ENCODE measurements at places on chromosomes 16 and 17.

DNA sequence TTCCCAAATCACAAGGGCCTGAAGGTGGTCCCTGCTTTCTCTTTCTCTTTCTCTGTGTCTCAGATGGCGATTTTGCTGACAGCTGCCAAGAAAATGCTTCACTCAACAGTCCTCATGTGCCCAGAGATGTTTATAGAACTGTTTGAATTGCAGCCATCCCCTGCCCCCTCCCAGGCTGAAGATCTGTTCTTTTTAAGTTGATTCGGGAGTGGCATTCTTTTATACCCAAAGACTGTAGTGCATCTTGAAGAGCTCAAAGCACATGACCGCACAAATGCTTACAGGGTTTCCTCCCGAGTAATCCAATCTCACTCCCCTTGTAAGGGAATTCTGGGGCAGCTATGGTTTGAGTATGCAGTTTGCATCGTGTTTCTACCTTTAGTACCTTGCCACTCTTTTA is 75.7 kb downstream of the SEC14L1 start:
- no peak for DNase-seq

DNA sequence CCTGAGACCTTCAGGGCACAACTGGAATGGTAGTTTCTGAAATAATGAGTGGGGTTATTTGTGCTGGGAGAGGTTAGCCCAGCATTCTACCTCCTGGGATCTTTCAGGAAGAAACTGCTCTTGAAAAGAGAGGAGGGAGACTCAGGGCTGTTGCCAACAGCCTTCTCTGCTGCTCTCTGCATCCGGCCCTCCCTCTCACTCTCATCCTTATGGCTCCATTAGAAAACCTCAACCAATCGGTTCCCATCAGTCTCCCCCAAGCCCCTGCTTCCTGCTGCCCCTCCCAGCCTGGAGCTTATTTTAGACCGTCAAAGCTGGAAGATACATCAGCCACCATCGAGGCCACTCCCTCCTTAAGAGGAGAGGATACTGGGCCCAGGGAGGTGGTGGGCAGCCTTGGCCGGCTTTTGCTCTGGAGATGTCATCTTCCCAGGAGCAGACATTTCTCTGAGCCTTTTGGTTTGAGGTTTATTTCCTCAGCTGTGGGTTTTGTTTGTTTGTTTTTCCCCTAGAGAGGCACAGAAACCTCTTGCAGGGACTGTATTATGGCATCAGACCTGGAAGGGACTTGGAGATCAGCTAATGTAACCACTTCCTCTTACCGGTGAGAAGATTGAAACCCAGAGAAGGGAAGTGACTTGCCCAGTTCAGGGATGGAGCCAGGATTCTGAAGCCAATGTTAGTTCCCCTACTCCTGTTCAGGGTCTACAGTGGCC is 2.7 kb downstream of the MPRIP start:
- DNase-seq, result peak; percentile 72

GRCh38 chr17:37610971-37611370 is 1.8 kb upstream of the SYNRG start:
- no peak for DNase-seq

DNA sequence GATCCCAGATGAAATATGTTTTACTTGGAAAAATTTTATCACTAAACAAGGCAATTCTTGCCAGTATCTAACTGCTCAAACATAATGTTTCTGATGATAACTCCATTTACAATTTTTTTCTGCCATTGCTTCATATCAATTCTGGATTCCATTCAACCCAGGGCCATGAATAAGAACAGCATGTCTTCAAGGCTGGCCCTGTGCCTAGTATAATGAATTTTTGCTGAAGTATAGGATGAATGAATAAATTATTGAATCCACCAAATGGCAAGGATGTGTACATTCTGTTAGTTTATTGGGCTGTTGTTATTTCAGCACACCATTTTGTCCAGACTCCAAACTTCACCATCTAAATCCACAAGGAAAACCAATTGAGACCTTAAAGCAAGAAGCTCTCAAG is 414.7 kb downstream of the HS3ST3B1 start:
- DNase-seq, result no peak

- DNase-seq, result no peak
Measured at GRCh38 chr16:3787924-3788661, 70.8 kb upstream of the TRAP1 start.

DNA sequence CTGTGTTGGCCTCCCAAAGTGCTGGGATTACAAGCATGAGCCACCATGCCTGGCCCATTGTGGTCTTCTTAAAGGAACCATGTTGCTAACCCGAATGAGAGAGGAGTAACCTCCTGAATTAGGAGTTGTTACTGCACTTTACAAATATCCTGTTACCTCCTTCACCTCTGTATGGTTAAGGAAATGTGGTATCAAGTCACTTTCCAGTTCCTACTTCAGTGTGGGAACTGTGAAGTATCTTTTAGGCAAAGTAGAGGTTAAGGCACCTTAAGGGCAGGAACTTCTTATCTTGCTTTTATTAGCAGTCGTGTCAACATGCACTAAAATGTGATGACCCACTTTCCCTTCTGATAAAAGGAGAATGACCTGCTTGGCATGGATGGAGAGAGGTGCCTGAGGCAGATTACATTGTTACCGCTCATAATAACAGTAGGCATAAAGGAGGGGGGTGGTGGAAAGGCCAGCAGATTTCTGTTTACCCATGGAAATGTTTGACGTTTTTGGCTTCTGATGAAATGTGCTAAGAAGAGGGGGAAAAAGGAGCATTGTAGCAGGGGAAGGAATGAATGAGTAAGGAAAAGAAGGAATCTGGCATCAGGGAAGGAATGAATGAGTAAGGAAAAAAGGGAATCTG is 28.5 kb downstream of the FTO start:
- no peak for DNase-seq

GRCh38 chr16:84535408-84535807 is 30.9 kb upstream of the MEAK7 start:
- DNase-seq, result no peak

DNA sequence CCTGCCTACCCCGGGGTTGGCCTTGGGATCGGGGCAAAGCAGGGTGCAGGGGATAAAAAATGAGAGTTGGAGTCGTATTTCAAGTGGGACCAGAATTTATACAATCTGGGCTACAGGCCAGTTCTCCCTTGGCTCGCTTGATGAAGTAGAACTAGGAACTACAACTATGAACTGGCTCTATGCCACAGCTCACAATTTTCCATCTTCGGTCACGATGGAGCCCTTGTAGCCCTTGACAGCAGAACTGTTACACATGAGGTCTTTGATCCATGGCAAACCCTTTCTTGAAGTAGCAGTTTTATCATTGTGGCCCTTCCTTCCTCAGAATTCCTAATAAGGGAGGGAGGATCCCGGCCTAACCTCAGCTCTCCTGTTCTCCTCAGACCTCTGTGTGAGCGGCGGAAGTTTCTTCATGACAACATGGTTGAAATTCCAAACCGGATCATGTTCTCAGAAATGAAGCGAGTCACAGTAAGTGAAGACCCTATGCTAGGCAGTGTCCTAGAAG is 17.1 kb downstream of the LIG3 start:
- no peak for DNase-seq

GRCh38 chr17:79825580-79825921 is 13.7 kb downstream of the CBX4 start:
- DNase-seq, result no peak

- DNase-seq, result no peak
Measured at GRCh38 chr17:72030067-72030899, 90.5 kb upstream of the SOX9 start.

- no peak for DNase-seq
Measured at GRCh38 chr16:69240331-69240730, 53.4 kb downstream of the SNTB2 start.

GRCh38 chr16:81696166-81696960 is 82.7 kb upstream of the PLCG2 start:
- no peak for DNase-seq

- DNase-seq, result peak; percentile 53
Measured at GRCh38 chr17:43878260-43879175, 28.8 kb downstream of the MPP2 start.

GRCh38 chr17:82065193-82065637 is 389 bp downstream of the DUS1L start:
- DNase-seq, result no peak

GRCh38 chr16:10181196-10182162 is 749 bp downstream of the GRIN2A start:
- DNase-seq, result peak; percentile 43

DNA sequence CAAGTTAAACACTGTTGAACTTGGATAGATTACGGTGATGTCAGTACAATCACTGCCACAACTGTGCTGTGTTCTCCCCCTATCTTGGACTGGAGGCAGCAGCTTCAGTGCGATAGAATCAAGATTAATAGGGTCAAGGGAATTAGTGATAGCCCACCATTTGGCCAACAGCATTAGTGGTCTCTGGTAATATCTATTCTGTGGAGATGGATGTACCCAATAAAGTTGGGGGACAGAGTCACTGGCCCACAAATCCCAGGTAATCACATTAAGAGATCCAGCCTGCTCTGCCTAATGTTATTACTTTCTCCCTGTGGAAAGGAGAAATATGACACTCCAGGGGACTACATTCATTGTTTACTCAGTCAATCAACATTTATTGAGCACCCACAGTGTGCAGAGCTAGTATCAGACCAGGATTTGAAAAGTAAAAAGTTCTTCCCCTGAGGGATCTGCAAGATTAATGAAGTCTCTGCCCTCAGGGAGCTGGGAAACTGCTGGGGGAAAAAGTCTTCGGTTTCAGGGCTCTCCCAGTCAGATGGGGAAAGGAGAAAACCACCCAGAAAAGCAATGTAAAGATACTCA is 23.6 kb upstream of the ATP5MC1 start:
- DNase-seq, result no peak

DNA sequence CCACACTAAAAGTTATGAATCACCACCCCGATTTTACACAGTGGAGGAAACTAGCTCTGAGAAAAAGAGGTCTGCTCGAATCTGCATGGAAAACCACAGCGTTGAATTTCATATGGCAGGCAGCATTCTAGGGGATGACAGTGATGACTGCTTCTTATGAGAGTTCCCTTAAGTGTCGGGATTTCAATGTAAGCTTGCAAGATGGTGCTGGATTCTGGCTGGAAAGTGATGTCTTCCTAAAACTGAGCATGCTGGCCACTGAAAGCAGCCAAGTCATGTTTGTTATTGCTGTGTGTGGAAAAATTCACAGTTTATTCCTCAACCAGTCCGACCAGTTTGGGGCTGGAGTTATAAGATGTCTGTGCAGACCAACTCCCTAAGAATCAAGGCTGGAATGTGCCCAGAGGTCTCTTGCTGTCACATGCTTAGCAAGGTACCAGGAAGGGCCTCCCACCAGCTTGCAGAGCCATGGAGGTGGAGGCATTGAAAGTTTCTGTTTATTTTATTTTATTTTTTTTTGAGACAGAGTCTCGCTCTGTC is 37.2 kb upstream of the GAN start:
- DNase-seq, result no peak

DNA sequence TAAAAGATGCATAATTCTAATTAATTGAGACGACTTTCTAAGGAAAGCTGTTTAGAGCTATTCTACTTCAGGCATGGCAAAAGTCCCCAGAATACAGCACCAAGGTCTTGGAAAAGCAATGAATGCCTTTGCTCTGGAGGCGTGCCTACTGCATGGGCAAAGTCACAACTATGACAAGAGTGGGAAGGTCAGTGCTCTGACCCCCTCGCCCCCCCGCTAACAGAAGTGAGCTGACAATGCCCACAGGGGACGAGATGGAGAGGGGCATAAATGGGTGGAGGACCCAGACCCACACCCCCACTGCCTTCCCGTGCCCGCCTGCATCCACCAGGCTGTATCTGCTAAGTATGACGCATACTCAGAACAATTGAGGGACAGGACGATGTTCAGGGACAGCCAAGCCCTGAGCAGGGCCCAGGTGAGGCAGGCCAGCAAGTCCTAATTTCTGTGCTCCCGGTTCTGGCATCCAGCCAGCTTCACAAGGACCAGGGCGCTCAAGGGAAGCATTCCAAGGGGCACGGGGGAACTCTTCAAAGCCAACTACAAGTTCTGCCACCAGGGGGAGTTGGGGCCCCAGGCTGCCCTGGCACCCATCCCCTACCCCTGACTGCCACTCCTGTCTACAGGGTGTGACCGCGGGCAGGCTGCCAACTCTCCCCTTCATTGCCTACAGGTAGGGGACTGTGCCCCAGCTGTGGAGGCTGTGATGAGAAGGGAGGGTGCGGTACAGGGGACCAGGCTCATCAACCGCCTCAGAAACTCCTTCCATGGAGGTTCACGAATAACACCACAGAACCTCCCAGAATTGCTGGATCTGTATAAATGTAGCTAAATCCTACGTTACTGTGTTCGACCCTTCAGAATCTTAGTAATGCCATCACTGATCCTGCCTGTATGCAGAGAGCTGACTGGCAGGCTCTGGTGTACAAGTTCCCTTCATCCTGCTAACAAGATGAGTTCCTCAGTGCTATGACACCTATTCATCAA is 20.8 kb downstream of the NPRL3 start:
- peak; percentile 60 for DNase-seq

DNA sequence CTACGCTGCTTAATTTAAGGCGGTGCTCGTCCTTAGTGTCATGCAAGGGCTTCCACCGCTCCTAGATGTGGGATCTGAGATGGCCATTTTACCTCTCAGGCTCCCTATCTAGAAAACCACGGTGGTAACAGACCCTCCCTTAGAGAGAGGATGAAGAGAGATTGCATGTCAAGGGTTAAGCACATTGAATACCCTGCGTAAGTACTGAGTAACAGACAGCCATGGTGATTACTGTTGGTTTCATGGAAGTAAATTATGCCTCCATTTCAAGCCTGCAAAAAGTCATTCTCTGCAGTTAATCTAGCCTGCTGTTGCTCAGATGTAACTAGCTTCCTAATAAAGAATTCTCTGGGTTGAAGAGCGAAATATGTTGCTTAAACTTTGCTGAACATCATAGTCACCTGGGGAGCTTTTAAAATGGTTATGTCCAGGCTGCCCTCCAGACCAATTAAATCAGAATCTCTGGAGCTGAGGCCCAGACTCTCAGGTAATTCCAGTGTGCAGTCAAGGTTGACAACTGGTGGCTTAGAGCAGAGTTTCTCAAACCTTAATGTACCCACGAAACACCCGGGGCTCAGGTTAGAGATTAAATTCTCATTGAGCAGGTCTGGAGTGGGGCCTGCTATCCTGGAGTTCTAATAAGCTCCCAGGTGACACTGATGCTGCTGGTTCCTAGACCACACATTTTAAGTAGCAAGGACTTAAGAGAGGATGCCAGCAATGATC is 167.1 kb downstream of the SNX29 start:
- DNase-seq, result no peak

DNA sequence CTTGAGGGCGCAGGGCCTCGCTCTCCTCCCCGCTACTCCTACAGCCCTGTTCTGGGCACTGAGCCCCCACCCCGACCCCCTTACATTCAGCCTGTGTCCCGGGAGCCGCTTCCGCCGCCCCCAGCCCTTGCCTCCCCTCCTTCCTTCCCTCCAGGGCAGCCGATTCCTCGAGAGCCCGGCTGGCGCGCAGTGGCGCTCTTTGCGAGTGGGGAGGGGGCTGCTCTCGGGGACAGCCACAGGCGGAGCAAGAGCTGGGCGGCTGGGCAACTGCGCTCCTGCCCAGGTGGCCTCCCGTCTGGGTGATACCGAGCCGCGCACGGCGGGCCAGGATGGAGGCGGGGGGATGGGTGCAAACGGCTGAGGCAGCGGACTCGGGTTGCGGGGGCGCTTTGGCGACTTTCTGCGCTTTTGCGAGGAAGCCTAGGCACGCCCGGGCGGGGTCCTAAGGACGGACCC is 1.2 kb downstream of the MMP15 start:
- no peak for DNase-seq
